A549 treated with RU486 at 1 μM for 4 hours (cell line): ENCODE measurements at places on chromosomes 3 and 15. TPM values are rescaled to one million over a fixed set of nuclear protein-coding genes. Genes with fewer than 3 reads are reported as not detected.

Gene SLCO2A1
- 0.06 to 0.10 TPM in 2 of 5 replicates, not detected in the others for total RNA-seq

Gene KPNA4
- total RNA-seq = 28.6 to 34.8 TPM (median 32.8 TPM) in 5 replicates

Gene CCDC80
- total RNA-seq = 36.9 to 74.9 TPM (median 55.3 TPM) in 5 replicates

Gene SPTBN5
- total RNA-seq = 0.08 to 0.32 TPM (median 0.22 TPM) in 5 replicates

Gene SLC22A14
- total RNA-seq = 0.11 TPM in 1 of 5 replicates, not detected in the others

Gene TMIE
- total RNA-seq = 0.13 to 0.24 TPM (median 0.18 TPM) in 4 of 5 replicates, not detected in the other

Gene GOLGA8J
- not detected in 5 replicates for total RNA-seq

Gene PARP16
- total RNA-seq = 9.1 to 11.1 TPM (median 9.9 TPM) in 5 replicates

Gene MYEF2
- 13.4 to 20.9 TPM (median 17.7 TPM) in 5 replicates for total RNA-seq

Gene SOX14
- not detected in 5 replicates for total RNA-seq

Gene FES
- 0.56 to 0.88 TPM (median 0.64 TPM) in 5 replicates for total RNA-seq

Gene SH2D7
- not detected in 5 replicates for total RNA-seq

Gene ZNF620
- 1.5 to 1.8 TPM (median 1.6 TPM) in 5 replicates for total RNA-seq

Gene MASP1
- total RNA-seq = 0.14 to 0.46 TPM in 2 of 5 replicates, not detected in the others

Gene FSIP1
- 0.32 to 1.0 TPM (median 0.59 TPM) in 5 replicates for total RNA-seq

Gene TBC1D21
- not detected in 5 replicates for total RNA-seq

Gene IGDCC3
- total RNA-seq = 0.10 to 0.20 TPM (median 0.14 TPM) in 5 replicates

Gene C3orf62
- 1.4 to 2.4 TPM (median 2.1 TPM) in 5 replicates for total RNA-seq

Gene EIF4E3
- total RNA-seq = 1.6 to 3.8 TPM (median 3.7 TPM) in 5 replicates

Gene CERS3
- not detected in 5 replicates for total RNA-seq

Gene TM4SF1
- 1,132 to 2,057 TPM (median 1,686 TPM) in 5 replicates for total RNA-seq

Gene DTWD1
- total RNA-seq = 5.1 to 16.9 TPM (median 14.0 TPM) in 5 replicates

Gene SLC12A1
- total RNA-seq = not detected in 5 replicates

Gene GP9
- total RNA-seq = not detected in 5 replicates

Gene FBN1
- total RNA-seq = 6.3 to 8.5 TPM (median 7.0 TPM) in 5 replicates

Gene ACKR2
- total RNA-seq = not detected in 5 replicates

Gene CAPN3
- 0.22 to 0.87 TPM (median 0.43 TPM) in 4 of 5 replicates, not detected in the other for total RNA-seq

Gene CNTN4
- total RNA-seq = not detected in 5 replicates

Gene LRTM1
- not detected in 5 replicates for total RNA-seq
